CD4-positive, alpha-beta T cell treated with Interleukin-2 at 100 ng/mL for 4 hours (primary cell): ENCODE measurements at places on chromosomes 1 and 21.

- no peak for DNase-seq
These were observed 38.5 kb downstream of the MSTO1 start for GRCh38 chr1:155648207-155649147.

DNA sequence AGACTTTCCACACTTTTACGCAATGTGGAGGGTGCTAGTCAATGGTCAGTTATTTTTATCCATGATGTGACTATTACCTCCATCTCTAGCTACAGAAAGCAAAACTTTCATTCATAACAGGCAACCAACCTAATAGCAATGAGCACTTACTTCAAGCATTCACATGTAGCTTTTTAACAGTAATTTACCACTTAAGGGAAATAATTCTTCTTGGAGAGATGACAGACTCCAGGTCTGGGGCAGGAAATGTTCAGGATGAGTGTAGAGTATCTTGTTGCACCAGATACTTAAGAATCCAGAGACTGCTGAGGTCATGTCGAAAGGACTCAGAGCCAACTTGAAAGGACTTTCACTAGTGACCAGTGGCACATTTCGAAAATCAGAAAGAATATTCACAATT, 347.6 kb downstream of the CHRM3 start:
- DNase-seq: no peak

- no peak for DNase-seq
These were observed 32.9 kb downstream of the STYXL2 start for GRCh38 chr1:167126811-167127210.

DNA sequence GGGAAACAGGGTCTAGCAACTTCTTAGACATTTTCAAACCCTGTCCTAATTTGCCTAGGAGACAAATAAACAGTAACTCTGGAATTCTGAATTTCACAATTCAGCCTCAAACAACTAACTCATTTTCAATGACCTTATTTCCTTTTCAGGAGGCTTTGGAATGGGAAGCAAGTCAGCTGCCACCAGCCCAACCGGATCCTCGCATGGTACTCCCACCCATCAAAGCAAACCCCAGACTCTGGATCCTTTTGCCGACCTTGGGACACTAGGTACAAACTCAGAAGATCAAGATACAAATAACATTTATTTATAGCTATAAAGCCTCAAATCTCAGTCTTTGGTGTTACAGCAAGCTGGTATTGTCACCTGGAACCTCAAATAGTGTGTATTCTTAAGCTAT, 18.9 kb upstream of the LEPR start:
- no peak for DNase-seq

GRCh38 chr1:13951793-13952751, 252.1 kb downstream of the PRDM2 start:
- DNase-seq: no peak

DNA sequence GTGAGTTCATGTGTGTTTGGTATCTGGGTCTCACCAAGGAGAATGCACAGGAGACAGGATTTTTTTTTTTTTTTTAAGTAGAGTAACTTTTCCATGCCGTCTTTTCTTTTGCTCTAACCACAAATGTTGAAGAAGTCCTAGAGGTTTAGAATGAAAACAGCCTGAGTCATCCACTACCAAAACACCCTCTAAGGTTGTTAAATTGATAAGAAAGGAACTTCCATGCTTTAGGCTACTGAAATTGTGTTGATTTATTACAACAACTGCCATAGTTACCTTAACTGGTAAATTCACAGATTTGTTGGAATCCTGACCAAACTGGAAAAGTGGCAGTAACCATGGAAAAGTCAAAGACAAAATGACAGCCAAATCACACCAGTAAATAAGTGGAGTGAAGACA, 375.6 kb downstream of the AMY1C start:
- DNase-seq: no peak

DNA sequence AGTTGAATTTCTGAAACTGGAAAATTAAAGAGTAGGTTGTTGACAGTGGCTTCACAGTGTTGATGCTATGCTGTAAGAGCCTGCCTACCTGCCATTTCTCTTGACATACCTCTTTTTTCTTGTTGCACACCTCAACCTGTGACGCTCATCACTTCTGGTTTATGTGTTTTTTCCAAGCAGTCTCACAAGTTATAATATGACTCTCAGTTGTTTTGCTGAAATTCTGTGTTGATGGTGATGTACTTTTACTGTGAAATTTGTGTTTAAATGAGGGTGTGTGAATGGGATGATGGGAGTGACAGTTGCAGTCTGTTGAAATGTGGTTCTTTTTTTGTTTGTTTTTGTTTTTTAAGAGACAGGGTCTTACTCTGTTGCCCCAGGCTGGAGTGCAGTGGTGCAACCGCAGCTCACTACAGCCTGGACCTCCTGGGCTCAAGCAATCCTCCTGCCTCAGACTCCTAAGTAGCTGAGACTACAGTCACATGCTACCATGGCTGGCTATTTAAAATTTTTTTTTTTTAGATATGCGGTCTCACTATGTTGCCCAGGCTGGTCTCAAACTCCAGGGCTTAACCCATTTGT, 7.0 kb downstream of the DDI2 start:
- DNase-seq: no peak
